ENCODE measurements at places on chromosomes 16 and 17.

DNA sequence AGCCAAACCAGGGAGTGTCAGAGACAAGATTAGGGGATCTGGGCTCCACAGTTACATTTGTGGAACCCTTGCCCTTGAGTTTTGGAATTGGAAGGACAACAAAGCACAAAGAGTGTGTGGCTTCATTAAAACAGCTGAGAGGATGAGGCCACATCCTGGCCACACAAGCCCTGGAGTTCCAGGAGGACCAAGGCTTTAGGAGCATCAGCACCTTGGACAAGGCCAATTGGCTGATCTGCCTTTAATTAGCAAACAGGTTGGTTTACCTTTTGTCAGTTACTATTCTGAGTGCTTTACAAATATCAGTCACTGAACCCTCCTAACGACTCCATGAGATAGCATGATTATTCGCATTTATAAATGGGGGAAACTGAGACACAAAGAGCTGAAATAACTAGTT is 54.7 kb downstream of the SLC6A2 start:
- no peak for DNase-seq

DNA sequence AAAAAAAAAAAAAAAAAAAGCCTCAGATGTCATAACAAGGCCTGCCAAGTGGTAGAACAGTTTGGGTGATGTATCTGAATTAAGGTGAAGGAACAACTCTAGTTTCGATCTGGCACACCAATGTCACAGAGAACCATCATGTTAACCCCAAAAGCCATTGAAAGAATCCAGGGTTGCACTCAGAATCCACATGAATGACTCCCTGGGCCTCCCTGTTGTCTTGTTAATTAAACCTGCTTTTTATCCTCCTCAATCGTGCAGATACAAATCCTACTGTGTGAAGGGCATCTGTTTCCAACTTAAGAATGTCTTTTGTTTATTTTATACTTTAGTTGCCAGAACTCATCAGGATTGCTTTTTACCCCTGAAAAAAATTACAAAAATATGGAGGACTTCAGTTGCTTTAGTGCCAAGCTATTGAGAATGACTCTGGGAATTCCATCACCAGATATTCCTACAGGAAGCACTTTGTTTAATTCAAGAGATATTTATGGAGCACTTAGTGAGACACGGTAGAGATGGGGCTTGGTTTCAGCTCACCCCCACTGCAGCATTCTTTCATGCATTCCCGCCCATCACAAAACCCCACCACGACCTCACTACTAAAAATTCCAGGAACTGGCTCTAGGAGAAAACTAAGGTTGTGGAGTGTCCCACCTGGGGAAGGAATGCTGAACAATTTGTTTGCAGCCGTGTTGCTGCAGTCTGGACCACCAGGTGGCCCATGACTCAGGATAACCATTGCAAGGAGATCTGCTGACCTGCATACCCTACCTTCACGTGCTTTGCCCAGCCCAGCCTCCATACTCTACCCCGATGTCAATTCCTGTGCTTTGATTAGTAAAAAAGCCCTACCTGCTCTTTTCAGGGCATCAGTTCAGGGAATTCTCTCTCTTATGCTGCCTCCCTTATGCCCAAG is 63.8 kb upstream of the GPRC5B start:
- DNase-seq: no peak

- no peak for DNase-seq
Measured at GRCh38 chr16:81637336-81638235, 141.5 kb upstream of the PLCG2 start.

- no peak for DNase-seq
Measured at GRCh38 chr17:4815043-4815675, 8.2 kb downstream of the PLD2 start.

GRCh38 chr17:50830994-50831393 is 4.4 kb upstream of the WFIKKN2 start:
- no peak for DNase-seq

DNA sequence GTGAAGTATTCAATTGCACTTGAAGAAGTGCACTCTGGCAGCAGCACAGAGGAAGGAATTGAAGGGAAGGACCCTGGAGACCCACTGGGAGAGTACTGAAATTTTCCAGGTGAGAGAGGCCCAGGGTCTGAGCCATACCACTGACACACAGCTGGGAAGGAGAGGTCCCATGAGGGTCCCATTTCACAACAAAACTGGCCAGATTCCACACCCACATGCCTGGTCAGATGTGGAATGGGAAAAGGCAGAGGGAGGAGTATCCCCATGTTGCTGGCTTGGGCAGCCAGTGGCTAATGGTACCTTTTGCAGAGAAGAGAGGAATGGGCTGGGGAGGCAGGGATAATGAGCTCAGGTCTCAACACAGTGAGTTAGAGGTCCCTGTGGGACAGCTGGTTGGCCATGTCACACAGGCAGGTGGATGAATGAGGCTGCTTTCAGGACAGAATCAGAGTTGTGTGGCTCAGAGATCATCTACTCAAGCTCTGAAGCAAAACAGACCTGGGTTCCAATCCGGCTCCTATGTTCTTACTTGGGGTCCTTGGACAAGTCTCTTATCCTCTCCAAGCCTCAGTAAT is 26.2 kb upstream of the NGFR start:
- DNase-seq: no peak

GRCh38 chr17:47660064-47660492 is 10.4 kb downstream of the KPNB1 start:
- no peak for DNase-seq

- no peak for DNase-seq
Measured at GRCh38 chr16:22670551-22671041, 143.4 kb upstream of the HS3ST2 start.

DNA sequence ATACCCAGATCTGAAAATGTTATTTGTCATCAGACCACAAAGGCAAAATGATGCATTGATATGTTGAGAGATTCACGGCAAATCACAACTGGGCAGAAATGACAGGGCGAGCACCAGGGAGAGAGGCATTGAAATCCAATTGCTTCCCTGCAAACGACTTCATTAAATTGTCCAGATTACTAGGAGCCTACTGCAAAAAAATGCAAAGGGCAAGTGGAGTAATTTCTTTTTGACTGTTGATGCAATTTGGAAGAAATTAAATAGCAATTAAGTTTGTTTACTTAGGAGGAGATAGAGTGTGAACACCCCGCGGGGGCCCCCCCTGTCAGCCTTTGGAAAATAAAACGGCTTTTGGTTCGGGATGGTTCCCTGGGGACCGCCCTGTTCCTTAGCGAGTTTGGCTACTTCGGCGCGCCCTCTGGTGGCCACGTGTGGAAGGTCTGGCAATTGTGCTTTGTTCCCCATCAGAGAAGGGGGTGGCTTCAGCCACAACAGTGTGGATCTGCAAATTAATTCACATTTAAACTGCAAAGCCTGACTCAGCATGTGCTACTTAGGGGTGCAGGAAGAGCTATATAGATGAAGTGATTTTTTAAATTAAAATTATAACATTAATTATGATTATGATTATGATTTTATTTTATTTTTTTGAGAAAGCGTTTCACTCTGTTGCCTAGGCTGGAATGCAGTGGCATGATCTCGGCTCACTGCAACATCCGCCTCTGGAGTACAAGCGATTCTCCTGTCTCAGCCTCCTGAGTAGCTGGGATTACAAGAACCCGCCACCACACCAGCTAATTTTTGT is 14.5 kb upstream of the TMC7 start:
- DNase-seq: peak; percentile 18

DNA sequence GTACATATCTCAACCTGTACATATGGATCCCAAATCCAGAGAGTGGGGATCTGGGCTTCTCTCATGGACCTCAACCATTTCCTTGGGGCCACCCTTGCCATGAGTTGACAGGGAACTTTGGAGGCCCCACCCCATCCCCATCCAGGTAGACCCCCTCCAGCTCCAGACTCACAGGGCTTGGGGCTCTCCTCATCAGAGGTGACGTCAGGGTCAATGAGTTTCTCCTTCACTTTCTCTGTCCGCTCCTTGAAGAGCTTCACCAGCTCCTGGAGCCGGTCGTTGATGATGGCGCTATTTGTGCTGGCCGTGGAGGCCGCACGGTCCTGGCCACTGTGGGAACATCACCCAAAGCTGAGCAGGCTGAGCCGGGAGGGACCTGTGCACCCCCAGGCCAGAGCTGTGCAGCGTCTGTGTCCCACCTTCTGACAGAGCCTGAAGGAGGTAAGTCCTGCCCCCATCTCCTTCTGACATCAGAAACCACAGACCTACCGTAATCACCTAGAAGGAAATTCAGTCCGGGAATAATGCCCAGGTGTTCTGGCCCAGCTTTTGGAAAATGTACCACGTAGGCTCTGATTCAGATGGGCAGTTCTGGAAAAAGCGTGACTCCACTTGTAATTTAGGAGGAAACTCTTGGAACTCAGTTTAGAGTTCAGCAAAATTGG is 50.6 kb downstream of the CNGB1 start:
- DNase-seq: no peak

DNA sequence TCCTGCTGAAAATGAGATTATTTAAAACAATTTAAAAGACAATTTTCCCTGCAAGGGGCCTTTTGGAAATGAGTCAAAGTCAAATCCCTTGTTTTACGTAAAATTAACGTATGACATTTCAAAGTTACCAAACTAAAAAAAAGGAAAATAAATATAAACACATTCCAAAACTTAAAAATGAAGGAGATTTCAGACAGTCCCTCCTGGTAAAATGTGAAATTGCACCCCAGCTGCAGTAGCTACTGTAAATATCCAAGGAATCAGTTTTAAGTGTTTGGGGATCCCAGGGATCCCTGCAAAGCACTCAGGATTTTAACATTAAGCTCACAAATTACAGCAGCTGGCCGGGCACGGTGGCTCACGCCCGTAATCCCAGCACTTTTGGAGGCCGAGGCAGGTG is 63.3 kb downstream of the NXN start:
- no peak for DNase-seq

DNA sequence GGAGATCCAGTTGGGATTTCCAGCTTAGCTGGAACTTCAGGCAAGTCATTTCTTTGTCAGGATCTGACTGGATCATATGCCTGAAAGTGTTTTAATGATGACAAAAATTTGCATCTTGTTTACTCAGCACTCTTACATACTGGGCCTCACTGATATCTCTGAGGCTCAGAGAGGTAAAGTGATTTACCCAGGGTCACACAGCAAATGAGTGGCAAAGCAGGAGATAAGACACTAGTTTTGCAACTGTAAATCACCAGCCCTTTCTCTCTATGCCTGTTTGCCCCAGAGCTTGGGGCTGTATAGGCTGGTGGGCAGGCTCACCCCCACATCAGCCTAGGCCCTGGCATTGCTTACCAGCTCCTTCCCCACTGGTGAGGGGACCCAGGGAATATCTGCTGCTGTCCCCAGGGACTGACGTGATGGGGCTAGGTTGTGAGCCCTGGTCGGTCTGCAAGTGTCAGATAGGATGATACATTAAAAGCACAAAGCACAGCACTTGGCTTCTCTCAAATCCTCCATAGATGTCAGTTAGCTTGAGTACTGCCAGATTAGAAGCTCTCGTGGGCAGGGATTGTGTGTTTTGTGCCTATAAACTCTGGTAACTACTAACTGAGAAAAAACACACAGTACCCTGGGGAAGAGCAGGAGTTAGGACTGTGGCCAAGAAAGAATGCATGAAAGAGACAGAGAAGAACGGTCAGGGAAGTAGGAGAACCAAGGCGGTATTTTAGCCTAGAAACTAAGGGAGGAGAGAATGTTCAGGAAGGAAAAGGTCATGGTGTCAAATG is 165.4 kb downstream of the COPRS start:
- no peak for DNase-seq

DNA sequence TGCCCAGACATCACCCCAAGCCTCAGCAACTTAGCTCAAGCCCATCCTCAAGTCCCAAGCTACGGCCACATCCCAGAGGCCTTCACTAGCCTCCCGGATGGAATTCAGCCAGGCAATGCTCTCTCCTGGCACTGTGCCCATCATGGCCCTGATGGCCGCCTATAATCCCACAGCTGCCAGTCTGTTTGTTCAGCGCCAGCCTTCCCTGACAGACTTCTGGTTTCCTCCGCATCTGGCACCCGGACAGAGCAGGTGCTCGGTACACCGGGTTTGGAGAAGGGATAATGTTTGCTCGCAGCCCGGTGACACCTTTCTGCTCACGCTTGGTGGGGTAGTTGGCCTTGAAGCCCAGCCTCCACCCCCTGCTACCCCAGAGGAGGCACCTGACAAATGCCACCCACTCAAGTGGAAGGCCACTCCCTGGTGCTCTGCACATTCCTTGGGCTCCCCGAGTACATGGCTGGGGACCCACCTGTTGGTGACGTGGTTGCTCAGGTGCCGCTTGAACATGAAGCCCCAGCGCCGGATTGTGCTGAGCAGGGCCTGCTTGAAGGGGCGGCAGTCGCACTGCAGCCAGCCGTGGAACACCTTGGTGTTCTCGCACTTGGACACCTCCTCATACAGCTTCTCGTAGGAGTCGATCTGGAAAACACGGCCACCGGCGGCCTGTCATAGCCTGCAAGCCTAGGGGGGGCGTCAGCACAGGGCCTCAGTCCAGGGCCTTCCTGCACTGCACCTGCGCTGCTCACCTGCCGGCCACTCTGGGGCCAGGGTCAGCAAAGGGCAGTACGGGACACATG is 47.1 kb downstream of the DNAH17 start:
- no peak for DNase-seq

DNA sequence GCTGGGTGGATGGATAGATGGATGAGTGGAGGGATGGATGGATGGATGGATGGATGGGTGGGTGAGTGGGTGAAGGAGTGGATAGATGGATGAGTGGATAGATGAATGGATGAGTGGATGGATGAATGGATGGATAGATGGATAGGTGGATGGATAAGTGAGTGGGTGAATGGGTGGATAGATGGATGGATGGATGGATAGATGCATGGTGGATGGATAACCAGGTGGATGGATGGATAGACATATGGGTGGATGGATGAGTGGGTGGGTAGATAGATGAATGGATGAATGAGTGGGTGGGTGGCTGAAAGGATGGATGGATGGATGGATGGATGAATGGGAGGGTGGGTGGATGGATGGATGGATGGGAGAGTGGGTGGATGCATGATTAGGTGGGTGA is 51.0 kb upstream of the ZC3H18 start:
- no peak for DNase-seq

- no peak for DNase-seq
Measured at GRCh38 chr17:48025904-48026501, 11.6 kb downstream of the COPZ2 start.

DNA sequence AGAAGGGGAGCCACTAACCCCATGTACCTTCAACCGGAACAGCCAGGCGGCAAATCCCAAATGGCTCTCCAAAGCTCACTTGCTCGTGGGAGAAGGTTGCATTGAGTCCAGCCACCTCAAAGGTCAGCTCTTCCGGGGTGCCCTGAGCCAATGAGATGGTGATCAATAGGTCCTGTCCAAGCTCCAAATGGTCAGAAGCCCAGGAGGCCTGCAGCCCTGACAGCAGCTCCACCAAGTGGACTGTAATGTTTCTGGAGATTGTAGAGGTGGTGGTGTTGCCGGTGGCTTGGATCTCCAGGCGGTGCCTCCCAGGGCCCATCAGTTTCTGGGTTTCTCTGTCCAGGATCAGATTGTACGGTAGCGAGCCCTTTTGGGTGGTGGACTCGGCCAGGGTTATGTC is 39.9 kb upstream of the BCO1 start:
- no peak for DNase-seq

DNA sequence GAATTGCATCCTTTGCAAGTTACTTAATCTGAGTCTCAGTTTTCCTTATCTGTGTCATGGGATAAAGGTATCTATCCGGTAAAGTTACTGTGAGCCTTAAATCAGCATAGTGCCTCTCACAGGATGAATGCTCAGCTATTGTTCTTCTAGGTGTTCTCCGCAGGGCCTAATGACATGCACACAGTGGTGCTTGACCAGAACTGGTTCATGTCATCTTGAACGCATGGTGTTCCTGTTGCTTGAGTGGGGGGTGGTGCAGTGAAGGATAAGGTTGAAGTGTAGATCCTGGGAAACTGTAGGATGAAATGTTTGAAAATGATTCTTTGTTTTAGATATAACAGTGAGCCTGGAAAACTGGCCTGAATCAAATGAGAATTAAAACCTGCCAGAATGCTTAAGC is 4.0 kb downstream of the KRT40 start:
- DNase-seq: no peak

GRCh38 chr16:82643136-82643535 is 16.4 kb downstream of the CDH13 start:
- DNase-seq: no peak
